ENCODE measurements at places on chromosomes 6 and 20. TPM values are rescaled to one million over a fixed set of nuclear protein-coding genes. Genes with fewer than 3 reads are reported as not detected.

- no peak for DNase-seq
These were observed 522.4 kb downstream of the HDGFL1 start for GRCh38 chr6:23091795-23092194.

GRCh38 chr20:59770270-59770669 is 163.2 kb downstream of the SYCP2 start:
- DNase-seq, result no peak

- DNase-seq, result no peak
These were observed 114.0 kb downstream of the BFSP1 start for GRCh38 chr20:17417225-17417624.

DNA sequence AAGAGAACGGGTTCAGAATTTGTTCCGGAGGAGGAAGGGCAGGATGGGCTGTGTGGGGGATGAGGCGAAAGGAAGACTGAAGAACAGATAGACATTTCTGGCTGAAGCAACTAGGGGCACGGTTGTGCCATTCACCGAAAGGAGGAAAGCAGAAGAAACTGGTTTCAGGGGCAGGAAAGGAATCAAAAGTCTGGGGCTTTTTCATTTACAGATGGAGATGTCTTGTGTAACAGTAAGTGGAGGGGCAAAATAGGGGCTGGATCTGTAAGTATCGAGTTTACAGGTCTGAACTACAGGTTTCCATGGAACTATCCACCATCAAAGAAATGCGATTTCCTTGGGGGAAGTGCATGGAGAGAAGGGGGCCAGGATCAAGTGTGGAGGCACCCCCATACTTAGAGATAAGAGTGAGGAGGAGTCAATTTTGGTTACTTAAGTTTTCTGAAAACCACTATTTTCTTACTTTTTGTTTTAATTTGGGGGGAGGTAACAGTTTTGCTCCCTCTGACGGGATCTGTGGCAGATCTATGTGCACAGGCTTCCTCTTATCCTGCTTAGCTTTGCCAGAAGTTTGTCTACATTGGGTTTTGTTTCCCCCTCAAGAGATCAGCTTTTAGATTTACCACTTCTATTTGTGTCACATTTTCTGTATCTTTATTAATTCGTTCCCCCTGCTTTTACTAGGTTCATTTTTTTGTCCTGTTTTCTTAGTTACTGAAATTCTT is 120.1 kb downstream of the SLC23A2 start:
- no peak for DNase-seq

DNA sequence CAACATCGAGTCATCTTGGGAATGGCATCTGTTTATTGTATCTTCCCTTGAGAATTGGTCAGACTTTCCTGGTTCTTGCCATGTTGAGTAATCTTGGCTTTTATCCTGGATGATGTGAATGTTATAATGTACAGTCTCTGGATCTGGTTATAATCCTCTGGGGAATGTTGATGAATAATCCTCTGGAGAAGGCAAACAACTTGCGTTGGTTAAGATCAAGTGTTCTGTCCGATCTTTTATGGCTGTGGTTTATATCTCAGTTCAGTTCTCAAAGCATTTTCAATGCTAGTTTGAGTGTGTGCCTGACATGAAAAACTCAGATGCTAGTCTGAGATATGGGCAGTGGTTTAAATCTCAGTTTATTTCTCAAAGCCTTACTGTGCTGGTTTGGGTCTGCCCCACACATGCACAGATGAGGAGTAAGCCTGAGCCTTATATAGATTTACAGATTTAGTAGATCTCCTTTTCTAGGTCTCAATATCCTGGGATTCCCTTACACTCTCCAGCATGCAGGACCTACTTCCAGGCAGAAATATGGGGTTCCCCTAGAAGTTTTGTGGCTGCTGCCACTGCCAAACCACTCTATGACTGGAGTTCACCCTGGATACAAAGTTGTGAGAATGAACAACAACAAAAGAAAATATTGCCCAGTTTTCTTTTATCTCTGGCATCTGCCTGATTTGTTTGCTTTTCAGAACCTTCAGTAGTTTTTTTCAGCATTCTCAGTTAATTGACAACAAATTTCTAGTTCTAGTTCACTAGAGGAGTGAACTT is 191.8 kb upstream of the MAN1A1 start:
- no peak for DNase-seq

DNA sequence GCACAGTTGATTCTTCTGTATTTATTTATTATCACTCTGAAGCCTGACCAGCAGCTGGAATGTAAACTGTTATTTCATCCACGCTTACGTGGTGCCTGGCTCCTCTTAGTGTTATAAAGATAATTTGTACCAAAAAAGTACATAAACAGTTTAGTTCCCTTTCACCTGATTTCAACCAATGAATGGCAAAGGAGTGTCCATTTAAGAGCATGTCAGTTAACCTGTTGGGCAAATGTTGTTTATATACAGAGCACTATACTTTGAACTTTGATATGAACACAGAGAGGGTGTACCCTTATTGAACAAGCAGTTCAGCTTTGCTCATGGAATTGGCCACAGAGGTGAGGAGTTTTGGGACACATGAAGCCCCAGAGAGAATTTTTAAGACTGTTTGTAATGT is 7.2 kb upstream of the CTCFL start:
- no peak for DNase-seq

GRCh38 chr20:37379967-37380828 is 34.3 kb downstream of the SRC start:
- no peak for DNase-seq

DNA sequence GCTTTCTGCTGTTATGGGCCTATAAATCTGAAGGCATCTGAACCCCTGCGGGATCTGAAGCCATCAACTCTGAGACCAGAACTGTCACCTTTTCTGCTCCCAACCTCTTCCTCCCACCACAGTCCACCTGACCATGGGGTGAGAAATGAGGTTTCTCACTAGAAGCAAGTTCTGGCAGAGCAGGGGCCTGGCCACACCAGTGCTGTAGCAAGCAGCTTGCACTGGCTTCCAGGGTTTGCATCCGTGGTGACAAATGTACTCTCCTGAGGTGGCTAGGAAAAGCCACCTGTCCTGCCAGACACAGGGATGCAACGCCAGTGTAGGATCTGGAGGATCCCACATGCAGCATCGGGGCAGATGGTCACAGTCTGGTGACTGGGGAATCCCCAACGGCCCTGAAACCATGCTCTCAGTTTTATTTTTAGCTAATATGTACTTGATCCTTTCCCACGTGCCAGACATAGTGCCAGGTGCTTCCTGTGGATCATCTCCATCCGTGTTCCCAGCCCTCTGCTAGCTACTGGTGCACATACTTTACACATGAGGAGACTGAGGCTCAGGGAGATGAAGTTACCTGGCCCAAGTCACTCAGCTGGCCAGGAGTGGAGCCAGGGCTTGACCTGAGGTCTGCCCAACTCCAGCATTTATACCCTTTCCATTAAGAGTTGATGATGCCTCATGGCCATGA is 122.1 kb upstream of the SPACA1 start:
- no peak for DNase-seq

- no peak for DNase-seq
These were observed 114.9 kb upstream of the ATXN1 start for GRCh38 chr6:16876201-16876600.

- no peak for DNase-seq
These were observed 11.8 kb downstream of the UTRN start for GRCh38 chr6:144296973-144297372.

DNA sequence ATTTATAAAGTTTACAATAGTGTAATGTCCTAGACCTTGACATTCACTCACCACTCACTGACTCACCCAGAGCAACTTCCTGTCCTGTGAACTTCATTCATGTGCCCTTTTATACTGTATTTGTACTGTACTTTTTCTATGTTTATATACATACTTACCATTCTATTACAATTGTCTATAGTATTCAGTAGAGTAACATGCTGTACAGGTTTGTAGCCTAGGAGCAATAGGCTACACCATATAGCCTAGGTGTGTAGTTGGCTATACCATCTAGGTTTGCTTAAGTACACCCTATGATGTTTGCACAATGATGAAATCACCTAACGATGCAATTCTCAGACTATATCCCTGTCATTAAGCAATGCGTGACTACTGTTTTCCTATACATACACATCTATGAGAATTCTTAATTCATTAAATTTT is 17.5 kb downstream of the EDEM2 start:
- no peak for DNase-seq

- no peak for DNase-seq
These were observed 415.6 kb upstream of the RNF217 start for GRCh38 chr6:124546601-124547000.

GRCh38 chr20:8524101-8525016 is 392.3 kb downstream of the PLCB1 start:
- no peak for DNase-seq

DNA sequence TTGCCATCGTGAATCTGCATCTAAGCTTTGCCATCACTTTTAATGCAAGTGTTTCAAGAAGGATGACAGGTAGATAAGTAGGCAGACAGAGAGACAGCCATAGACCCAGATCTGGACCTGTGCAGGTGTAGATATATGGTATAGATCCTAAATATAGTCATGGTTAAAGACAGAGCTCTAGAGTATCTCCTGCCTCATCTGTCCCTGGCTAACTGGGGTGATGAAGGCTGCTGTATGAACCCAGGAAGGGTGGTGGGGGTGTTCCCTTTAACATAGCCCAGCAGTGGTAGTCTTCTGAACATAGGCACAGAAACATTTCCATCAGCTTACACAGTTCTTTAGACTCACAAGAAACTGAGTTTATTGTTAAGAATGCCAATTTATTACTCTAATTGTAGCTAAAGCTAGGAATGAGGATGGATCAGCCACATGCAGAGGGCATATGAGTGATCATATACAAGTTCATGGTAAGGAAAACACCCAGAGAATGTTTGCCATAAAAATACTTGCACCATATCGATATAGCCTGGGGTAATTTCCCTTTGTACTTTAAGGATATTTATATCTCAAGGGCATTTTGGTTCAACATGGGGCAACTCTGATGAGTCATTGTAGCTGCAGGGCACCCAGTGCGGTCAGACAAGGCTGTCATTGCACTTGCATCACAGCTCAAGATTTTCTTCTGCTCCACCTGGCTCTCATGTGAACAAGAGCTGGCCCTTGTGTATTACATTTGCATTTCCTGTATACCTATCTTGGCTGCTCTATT is 587.2 kb downstream of the EPM2A start:
- no peak for DNase-seq

GRCh38 chr6:18168264-18168663 is 13.0 kb downstream of the KDM1B start:
- DNase-seq, result no peak

DNA sequence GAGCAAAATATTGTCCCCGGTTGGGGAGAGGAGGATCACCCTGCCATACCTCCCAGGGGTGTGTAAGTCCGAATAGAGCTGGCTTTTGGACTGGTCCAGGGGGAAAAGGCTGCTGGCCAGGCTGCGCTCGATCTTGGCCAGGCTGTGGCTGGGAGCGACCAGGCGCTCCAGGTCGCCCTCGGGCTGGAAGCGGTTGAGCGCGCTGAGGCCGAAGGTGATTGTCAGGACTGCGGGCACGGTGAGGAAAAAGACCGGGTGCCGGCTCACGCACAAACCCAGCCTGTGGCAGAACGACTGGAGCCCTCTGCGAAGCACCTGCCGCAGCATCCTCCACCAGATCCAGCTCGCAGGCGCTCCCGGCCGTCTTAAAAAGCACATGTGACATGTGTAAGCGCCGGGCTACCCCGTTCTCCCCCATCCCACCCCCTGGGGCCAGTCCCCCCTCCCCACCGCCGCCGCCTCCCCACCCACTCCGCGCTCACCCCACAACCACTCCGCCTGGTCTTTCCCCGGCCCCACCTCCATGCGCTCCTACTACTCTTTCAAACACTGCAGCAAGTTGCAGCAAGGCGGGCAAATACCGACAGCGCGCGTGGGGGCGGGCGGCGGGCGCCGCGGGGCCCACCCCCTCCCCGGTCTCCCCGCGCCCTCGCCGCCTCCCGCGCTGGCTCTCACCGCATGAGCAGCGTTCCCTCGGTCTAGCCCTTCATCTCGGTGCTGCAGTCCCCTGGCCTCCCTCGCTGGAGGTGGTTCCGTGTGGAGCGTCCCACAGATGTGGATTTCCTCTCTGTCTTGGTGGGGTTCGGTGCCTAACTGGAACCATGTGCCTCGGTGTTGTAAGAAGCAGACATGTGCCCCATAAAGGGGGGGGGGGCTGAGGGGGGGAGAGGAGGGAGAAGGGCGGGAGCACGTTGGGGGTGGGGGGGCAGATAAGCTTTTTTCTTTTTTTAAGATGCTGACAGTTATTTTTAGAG is 42.4 kb downstream of the PTCHD4 start:
- no peak for DNase-seq

DNA sequence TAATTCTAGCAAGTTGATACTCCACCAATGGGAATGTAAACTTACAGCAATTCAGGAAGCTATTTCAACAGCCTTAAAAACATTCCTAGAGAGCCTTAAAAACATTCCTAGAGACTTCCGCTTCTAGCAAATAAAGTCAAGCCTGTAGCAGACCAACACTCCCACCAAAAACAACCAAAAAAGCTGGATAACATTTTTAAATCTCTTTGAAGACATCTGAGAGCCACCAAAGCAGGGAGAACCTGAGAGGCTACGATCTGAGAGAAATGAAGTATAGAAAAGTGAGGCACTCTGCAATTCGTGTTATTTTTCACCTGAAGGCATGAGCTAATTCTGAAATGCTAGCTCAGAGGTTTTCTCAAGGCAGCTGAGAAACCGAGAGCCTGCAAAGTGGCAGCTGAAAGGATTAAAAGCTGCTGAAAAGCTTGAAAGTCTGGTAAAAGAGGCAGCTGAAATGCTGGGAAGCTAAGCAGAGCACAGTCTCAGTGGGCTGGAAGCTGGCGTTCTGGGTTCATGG is 20.9 kb downstream of the GPR63 start:
- DNase-seq, result no peak

- DNase-seq, result no peak
These were observed 14.5 kb downstream of the CSNK2A1 start for GRCh38 chr20:528923-529604.

- DNase-seq, result no peak
These were observed 2.5 kb downstream of the LY6G6D start for GRCh38 chr6:31717499-31718222.

- DNase-seq, result no peak
These were observed 24.2 kb downstream of the MGME1 start for GRCh38 chr20:17992847-17993513.

PRKN gene
- 8.4 TPM for total RNA-seq

KCNK15 gene
- total RNA-seq, result 6.3 TPM

CST2 gene
- total RNA-seq, result not detected

ADGRF5 gene
- total RNA-seq, result 29.7 TPM

ARFGAP1 gene
- total RNA-seq, result 49.2 TPM

GGTLC1 gene
- total RNA-seq, result not detected

MAS1 gene
- not detected for total RNA-seq

NMBR gene
- not detected for total RNA-seq
